Hematopoietic multipotent progenitor cell (in vitro differentiated cells): ENCODE measurements at places on chromosomes 3 and 15. TPM values are rescaled to one million over a fixed set of nuclear protein-coding genes. Genes with fewer than 3 reads are reported as not detected.

GRCh38 chr3:176399193-176399592, 798.1 kb downstream of the TBL1XR1 start:
- no peak for DNase-seq

- DNase-seq, result no peak
These were observed 7.3 kb upstream of the ZNF592 start for GRCh38 chr15:84741121-84741520.

TJP1 gene
- under 0.01 TPM for total RNA-seq

GRCh38 chr3:171228240-171228639, 201.7 kb upstream of the SLC2A2 start:
- no peak for DNase-seq

DPPA2 gene
- total RNA-seq, result under 0.01 TPM
